Posterior cingulate gyrus (tissue), 11 donors: ENCODE measurements at places on chromosomes 11 and 22.

DNA sequence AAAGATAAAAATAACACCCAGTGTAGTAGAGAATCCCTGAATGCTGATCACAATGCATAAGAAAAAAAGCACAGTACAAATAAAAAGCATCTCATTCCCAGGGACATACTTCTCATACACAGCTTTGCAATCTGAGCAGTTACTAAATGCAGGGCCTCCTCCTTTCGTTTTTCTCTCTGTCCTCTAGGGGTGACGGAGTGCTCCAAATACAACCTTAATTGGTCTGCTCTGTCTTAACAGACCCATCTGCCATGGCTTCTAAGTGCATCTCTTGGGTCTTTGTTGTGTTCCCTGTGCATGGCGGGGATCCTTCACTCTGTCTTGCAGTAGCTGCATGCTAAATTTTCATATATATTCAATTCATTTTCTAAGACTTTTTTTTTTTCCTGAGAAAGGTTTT, 1114.2 kb upstream of the RAG2 start:
- DNase-seq: no peak

DNA sequence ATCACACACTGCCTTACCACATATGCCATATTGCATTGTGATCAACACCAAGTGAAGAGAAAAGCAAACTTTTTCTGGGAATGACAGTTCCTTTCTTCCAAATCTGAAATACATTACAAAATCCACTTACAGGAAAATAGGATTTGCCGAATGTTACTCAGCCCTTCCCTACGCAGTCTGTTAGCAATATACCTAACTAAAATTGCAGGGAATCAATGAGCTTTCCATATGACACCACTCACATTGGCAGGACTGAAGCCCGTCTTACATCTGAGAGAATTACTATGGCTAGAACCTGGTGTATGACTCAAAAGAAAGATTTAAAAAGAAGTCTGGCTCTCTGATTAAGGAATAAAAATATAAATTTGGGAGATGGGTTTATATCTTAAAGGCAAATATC, 136.0 kb downstream of the LRRC4C start:
- no peak for DNase-seq

- DNase-seq: no peak
These were observed 9.4 kb upstream of the TRIM29 start for GRCh38 chr11:120147094-120147949.

- DNase-seq: no peak
These were observed 163.1 kb downstream of the ETS1 start for GRCh38 chr11:128424271-128424711.

GRCh38 chr11:134330611-134331353, 1.0 kb upstream of the GLB1L2 start:
- no peak for DNase-seq

DNA sequence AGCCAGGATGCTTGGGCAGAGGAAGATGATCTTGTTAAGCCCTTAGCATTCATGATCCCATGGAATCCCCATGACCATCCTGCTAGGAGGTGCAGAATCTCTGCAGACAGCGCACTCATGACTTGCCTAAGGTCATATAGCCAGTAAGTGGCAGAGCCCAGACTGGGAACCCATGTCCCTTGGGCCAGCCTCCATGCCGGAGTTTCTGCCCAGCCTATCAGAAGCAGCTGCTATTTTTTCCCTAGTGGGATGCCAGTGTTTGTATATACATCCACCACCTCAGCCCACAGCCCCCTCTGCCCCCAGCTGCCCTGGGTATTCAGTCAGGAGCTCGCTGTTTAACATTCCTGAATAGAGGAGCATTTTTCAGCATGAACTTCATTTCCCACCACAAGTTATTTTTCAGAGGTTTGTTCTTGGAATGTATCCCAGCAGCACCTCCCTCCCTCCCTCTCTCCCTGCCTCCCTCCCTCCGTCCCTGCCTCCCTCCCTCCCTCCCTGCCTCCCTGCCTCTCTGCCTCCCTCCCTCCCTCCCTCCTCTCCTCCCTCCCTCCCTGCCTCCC, 34.4 kb upstream of the SUSD2 start:
- peak; percentile 77 for DNase-seq

GRCh38 chr11:14308897-14309387, 50.0 kb downstream of the RRAS2 start:
- DNase-seq: no peak

DNA sequence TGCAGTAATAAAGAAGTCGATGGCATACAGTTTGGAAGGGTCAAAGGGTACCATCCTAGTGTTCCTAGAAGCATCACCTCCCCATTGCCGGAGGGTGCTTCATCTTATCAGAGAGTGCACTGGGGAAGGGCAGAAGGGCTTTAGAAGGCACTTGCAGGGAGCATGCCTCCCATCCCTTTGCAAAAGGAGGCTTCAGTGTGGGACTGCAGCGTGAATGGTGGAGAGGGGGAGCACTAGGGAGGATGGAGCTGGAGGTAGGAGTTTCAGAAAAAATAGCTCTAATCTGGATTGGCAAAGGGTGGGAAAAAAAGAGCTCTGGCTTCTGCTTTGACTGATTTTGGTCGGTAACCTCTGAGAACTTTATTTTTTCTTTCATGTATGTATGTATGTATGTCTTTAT, 5.0 kb downstream of the NTM start:
- DNase-seq: no peak

DNA sequence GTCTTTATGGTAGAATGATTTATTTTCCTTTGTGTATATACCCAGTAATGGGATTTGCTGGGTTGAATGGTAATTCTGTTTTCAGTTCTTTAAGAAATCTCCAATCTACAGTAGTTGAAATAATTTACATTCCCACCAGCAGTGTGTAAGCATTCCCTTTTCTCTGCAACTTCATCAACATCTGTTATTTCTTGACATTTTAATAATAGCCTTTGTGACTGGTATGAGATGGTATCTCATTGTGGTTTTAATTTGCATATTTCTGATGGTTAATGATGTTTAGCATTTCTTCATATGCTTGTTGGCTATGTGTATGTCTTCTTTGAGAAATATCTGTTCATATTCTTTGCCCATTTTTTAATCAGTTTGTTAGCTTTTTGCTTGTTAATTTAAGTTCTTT, 901.2 kb downstream of the METTL15 start:
- no peak for DNase-seq

GRCh38 chr22:37884420-37884819, 21.7 kb upstream of the MICALL1 start:
- DNase-seq: no peak

GRCh38 chr11:63875506-63876065, 36.7 kb downstream of the MARK2 start:
- DNase-seq: no peak

GRCh38 chr11:107116358-107116757, 98.1 kb upstream of the GUCY1A2 start:
- no peak for DNase-seq
